ENCODE measurements at places on chromosomes 12 and 14. TPM values are rescaled to one million over a fixed set of nuclear protein-coding genes. Genes with fewer than 3 reads are reported as not detected.

GRCh38 chr12:19970116-19970515 is 398.2 kb upstream of the PDE3A start:
- no peak for DNase-seq

FLVCR2 gene
- total RNA-seq: 3.2 TPM

- DNase-seq: peak; percentile 76
Measured at GRCh38 chr12:130796985-130797686, 41.9 kb downstream of the STX2 start.

DNA sequence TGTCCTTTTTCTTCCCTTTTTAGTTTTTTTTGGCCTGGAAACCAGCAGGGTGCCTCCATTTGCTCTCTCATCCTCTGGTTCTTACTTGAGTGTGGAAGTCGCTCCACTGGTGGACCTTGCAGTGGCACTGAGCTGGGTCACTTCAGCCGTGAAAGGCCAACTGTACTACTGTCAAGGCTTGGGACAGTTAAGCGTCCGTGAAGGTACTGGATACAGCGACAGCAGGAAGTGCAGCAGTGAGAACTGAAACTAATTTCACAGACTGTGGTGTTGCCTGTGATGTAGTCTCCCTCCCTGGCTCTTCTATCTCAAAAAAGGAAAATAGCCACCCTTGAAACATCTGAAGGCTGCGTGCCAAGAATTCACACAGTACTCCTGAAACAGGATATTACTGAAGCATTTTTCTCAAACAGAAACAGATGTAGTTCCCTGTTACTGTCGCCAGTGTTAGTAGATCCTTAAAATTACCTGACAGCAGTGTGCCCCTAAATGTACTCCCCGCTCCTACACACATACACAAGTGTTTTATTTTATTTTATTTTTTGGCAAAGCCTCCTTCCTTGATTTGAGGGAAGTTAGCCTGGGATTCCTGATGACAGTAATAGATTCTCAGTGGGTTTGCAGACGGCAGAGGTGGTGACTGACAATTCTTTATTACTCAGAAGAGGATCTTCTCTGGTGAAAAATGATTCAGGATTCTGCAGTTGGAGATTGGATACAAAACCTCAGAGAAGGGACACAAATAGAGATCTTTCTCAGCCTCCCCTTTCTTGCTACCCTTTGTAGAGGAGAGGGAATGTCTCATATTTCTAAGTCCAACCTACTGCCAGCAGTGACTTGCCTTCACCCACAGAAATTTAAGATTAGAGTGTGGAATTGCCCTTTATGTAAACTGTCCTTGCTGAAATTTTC is 4.4 kb downstream of the SUSD6 start:
- DNase-seq: peak; percentile 54

GRCh38 chr12:63897931-63898330 is 53.4 kb downstream of the SRGAP1 start:
- DNase-seq: no peak

DNA sequence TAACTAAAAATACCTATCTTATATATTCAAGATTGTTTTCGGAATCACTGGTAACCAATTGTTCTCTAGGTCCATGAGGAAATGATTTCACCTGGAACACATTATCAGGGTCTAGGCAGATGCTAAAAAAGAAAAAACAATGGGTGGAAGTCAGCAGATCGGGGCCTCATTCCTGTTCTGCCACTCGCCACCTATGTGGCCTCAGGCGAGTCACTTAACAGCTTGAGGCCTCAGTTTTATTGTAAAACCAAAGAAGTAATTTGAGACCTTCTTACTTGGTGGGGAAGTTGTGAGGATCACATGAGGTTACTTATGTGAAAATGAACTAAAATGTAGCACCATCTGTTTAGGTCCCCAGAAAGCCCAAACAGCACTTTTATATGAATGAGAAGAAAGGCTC is 6.2 kb upstream of the RNASE10 start:
- DNase-seq: peak; percentile 22

DNA sequence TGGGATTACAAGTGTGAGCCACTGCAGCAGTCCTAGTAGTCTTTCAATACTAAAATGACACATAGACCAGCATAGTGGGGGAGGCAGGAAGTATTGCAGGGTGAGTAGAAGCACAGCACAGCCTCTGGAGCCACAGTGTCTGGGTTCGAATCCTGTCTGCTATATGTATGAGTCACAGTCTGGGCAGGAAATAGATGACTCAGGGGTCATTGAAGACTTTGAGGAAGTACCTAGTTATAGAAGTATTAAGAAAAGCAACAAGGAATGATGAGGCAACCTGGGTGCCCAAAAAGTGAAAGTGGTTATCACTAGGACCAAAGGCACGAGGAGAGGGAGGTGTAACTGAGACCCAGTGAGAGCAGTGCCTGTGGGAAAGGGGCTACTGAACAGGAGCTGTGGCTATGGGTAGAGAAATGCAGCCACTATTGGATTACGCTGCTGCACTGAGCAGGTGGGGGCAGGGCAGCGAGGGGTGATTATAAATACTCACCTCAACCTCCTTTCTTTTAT is 124.0 kb downstream of the PDE3A start:
- DNase-seq: peak; percentile 53

CCDC177 gene
- not detected for total RNA-seq
